ENCODE measurements at places on chromosomes 5 and 9.

GRCh38 chr5:67652201-67652600 lies 455.6 kb upstream of the CD180 start:
- no peak for DNase-seq

DNA sequence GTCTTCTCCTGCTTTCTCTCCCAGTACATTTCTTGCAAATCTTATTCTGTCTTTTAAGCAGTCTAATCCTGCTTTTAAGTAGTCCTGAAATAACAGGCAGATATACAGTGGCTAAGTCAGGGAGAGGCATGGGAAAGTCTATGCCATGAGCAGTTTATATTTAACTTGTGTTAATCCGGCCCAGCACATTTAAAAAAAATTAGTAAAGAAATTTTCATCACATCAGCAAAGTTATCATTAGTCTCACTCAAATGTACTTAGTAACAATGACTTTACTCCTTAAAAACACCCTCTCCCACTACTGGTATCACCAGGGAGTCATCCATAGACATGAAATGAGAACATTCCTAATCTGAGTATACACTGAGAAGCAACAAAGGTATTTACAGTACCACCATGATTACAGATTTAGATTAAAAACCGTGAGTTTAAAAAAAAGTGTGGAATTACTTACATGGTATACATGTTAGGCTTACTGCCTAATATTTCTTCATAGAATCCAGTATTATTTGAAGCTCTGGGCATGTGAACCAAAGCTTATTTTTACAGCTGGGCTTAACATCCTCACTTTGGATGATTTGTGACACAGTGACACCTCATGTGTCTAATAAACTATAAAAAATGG lies 75.9 kb upstream of the DAB2 start:
- no peak for DNase-seq

GRCh38 chr9:135218331-135219225 lies 131.1 kb downstream of the OLFM1 start:
- no peak for DNase-seq

- DNase-seq: no peak
Observed at GRCh38 chr9:115241641-115242040, 123.7 kb upstream of the TNC start.

DNA sequence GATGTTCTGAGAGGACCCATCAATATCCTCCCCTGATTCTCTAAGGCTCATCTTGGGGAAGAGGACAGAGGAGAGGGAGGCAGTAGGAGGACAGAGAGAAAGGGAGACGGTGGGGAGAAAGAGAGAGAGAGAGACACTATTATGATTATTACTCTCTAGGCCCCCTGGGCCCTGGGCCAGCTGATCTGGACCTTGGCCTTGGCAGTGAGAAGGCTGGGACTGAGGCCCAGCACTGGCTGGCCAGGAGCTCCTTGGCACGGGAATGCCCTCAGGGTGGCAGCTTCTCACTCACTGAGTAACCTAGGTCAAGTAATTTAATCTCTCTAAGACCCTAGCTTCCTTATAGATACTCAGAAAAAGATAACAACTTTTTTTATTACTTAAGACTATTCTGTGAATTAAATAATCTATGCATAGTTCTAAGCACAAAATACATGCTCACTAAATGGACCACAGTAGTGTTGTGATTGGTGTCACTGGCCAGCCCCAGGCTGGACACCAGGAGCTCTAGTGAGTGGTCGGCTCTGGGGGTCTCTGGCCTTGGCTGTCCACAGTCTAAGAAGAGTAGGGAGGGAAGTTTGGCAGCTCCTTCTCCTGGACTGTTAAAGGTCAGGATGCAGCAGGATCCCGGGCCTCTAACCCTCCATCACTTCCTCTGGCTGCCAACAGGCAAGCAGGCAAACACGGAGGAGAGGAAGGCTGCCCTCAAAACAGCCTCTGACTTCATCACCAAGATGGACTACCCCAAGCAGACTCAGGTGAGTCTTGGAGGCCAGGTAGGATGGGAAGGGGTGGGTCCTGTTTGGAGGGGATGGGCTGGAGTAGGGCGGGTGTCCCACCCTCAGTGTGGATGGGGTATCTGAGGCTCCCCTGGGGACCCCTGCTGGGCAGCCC lies 50.0 kb downstream of the GSN start:
- no peak for DNase-seq

GRCh38 chr5:164555809-164556208 lies 1050.4 kb downstream of the MAT2B start:
- peak; percentile 41 for DNase-seq

GRCh38 chr5:43065948-43066798 lies 26.1 kb upstream of the ANXA2R start:
- peak; percentile 75 for DNase-seq

- peak; percentile 18 for DNase-seq
Observed at GRCh38 chr9:7169717-7170389, 412.1 kb downstream of the KDM4C start.

DNA sequence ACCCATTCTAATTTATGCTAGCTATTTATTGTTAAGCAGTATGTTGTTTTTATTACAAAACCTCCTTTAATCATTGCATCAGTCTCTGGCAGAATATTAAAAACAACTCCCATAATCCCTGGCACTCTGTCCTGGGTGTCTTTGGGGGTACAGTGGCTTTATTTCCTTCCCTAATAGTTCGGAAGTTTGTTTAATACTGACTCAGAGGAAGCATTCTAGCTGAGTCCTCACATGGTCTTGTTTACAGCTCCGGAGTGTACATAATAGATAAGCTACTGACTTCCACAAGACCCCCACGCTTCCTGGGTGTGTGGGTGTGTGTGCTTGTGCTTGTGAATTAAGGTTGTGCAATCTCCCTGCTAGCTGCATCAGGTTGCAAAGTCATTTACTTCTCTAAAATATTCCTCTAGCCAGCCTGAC lies 149.8 kb upstream of the CDKN2B start:
- DNase-seq: peak; percentile 99

GRCh38 chr5:16666883-16667398 lies 50.1 kb upstream of the RETREG1 start:
- no peak for DNase-seq

- DNase-seq: no peak
Observed at GRCh38 chr5:118447350-118447749, 541.0 kb downstream of the DTWD2 start.

DNA sequence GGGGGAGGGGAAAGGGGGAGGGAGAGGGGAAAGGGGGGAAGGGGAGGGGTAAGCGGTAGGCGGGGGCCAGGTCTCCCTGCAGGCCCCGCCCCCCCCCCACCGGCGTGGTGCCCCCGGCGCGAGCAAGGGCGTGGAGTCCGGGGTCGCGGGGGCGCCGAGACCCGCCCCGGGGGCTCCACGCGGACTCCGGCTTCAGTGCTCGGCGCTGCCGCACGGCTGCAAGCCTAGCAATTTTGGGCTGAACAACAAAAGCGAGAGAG lies 10.8 kb downstream of the C9orf50 start:
- DNase-seq: no peak

DNA sequence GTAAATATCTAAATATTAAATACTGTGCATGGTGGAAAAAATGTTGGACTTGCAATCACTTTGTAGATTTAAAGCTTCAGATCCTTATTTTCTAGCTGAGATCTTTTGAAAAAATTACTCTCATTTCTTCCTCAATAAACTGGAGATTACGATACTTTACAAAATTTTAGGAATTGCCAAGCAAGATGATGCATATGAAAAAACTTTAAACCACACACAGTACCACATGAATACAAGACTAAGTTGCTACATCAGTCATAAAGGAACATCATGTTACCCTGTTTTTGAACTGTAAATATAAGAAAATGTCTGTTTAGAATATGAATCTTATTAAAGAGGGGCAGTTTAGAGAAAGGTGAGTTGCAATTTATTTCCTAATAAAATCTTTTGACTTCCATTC lies 703.6 kb upstream of the NUDT12 start:
- no peak for DNase-seq

- peak; percentile 74 for DNase-seq
Observed at GRCh38 chr5:8943301-8943700, 602.6 kb downstream of the SEMA5A start.

DNA sequence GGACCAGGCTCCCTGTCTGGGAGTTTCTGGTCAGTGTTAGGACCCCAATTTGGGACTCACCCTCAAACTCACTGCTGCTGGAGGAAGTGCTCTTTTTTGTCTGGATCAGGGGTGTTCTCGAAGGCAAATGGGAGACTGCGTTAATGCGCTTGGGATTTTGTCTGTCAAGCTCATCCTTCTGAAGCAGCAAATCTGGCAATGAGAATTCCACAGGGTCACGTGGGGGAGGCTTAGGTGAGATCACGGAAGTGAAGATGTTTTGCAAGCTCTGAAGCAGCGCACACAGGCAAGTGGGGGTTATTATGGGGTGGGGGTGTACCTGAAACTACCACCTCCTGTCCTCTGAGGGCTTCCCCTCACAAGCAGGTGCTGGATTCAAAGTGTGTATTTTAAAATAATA lies 10.5 kb upstream of the TEX53 start:
- no peak for DNase-seq

- DNase-seq: no peak
Observed at GRCh38 chr5:3237276-3237868, 358.3 kb upstream of the IRX1 start.

- peak; percentile 49 for DNase-seq
Observed at GRCh38 chr9:110337727-110338126, at the start of gene TXNDC8. Gene TXNDC8 (minus strand): TSS chr9:110337863.

DNA sequence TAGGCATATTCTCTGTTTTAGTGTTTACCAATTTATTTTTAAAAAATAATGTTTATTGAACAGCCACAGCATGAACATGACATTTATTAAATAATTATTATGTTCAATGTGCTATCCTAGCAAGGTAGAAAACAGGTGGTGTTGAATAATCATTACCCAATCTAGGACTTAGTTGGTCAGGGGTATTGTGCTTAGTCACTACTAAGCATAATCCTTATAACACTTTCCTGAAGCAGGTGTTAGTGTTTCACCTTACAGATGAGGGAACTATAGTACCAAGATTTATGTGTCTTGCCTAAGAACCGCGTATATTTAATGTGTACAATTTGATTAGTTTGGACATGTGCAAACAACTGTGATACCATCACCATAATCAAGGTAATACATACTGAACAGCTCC lies 1387.2 kb upstream of the ACO1 start:
- no peak for DNase-seq

DNA sequence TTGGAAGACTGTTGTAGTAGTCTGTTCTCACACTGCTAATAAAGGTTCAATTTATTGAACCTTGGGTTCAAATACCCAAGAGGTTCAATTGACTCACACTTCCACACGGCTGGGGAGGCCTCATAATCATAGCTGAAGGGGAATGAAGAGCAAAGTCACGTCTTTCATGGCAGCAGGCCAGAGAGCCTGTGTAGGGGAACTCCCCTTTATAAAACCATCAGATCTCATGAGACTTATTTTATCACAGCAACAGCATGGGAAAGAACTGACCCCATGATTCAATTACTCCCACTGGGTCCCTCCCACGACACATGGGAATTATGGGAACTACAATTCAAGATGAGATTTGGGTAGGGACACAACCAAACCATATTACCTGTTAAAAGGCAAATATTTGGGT lies 268.2 kb downstream of the TMEM167A start:
- DNase-seq: peak; percentile 4

- no peak for DNase-seq
Observed at GRCh38 chr5:39433848-39434247, 9.1 kb upstream of the DAB2 start.

- no peak for DNase-seq
Observed at GRCh38 chr9:3136686-3137346, 292.9 kb upstream of the PUM3 start.

DNA sequence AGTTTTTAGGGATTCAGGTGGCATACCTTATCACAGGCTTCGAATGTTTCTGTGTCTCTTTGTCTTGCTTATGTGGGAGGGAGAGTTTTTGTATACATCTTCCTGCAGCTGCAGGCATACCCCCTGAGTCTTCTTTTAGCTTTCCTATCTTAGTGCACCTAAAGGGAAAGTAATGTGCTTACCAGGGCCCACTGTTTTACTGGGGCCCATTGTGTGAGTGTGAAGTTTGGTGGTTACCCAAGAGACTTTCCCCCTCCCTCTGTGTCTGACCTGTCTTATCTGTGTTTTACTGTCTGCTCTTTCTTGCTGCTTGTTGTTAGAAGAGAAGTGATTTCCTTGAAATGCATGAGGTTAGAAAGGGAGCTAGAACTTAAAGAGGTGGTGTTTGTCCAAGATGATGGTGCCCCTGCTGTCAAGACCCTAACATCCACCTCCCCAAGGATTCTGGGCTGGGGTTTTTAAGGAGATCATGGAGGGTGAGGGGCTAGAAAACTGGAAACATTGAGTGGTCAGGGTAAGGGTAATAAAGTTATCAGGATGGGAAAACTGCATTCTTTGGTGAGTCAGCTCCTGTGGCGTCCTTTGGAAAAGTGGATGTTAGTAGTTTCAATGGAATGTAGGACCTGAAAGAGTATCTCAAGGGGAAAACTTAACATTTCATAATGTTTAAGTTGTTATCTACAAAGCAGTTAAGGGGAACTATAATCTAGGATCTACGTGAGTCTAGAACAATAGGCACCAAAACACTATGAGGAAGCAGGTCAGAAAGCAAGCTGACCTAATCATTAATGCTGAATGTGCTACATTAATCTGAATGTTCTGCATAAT lies 583.5 kb upstream of the TUSC1 start:
- peak; percentile 73 for DNase-seq

GRCh38 chr9:98226516-98226915 lies 28.9 kb downstream of the TBC1D2 start:
- peak; percentile 71 for DNase-seq

DNA sequence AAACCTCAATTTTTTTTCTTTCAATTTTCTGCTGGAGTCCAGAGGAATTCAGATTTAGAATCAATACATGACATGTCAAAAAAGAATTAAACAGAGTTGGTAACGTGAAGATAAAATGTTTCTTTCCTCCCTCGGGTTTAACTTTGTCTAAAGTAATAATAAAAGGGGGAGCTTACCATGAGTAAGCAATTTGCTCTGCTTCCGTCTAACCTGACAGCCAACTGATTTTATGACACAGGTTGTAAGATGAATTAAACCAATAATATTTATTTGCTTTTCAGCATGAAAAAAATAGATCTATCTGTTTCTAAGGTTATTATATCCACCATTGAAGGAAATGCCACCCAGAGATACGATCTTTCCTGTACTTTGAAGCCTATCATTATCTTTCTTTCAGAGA lies 352.6 kb downstream of the OSTF1 start:
- DNase-seq: no peak

- no peak for DNase-seq
Observed at GRCh38 chr5:429453-430188, 13.4 kb upstream of the EXOC3 start.

GRCh38 chr5:149301744-149302380 lies 30.2 kb downstream of the AFAP1L1 start:
- peak; percentile 64 for DNase-seq

GRCh38 chr5:15966651-15967050 lies 212.9 kb downstream of the MARCHF11 start:
- DNase-seq: peak; percentile 43

GRCh38 chr5:79938468-79938867 lies 52.6 kb downstream of the MTX3 start:
- DNase-seq: no peak

- no peak for DNase-seq
Observed at GRCh38 chr5:31815376-31815775, 176.4 kb downstream of the PDZD2 start.
